Aorta (tissue), 5 donors: ENCODE measurements at places on chromosomes 2 and 18.

GRCh38 chr2:8485736-8486135 is 196.1 kb upstream of the ID2 start:
- DNase-seq: no peak

DNA sequence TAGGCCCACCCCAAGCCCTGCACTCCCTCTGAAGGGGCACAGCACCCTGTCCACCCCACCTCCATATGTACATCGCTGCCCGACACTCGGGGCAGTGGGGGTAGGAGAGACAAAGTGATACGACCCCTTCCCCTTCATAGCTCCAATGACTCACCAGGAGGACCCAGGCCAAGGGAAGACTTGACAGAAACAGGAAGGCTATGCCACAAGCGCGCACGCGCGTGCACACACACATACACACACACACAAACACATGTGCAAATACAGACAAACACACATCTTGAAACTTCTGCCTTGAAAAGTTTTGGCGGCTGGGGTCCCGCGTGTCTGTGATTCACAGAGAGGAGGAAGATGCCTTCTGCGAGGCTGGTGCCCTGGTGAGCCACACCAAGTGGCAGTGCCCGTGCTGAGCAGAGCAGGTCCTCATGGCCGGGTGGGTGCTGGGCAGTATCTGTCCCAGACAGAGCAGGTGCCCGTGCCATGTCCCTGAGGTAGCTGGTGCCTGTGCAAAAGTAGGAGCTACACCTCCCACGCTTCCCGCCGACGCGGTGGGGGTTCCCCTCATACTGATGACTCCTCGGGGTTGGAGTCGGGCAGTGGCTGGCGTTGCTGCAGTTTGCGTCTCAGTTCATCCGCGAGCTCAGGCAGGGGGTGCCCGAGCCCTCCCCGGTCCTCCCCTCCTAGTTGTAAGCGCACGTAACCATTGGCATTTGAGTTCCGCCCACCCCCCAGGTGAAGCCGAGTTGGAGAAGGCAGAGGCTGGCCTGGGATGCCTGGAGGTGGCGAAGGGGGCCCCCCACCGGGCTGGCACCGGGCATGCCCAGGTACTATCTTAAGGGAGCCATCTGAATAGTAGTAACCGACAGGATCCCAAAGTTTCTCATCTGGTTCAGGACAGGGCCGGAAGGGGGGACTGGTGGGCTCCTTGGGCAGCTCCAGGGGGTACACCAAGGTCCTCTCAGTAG is 2.5 kb upstream of the ANKRD39 start:
- no peak for DNase-seq

GRCh38 chr2:180949896-180950295 is 30.5 kb upstream of the UBE2E3 start:
- no peak for DNase-seq

DNA sequence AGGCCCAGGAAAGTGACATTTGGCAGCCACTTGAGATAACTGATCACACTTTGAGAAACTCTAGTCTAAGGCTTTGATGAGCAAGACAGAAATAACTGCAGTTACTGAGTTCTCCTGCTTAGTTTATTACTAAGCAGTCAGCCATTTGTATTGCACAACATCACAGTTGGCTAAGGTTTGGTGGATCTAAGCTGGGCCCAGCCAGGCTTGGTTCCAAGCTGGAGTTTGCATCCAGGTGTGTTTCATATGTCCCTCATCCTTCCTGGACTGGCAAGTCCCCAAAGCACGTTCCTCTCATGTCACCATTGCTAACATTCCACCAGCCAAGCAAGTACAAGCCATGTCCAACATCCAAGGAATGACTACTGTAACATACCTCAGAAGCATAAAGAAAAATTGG is 71.3 kb upstream of the ZNF532 start:
- no peak for DNase-seq
